Ureter (tissue), 1 donor: ENCODE measurements at places on chromosomes 11 and 22. TPM values are rescaled to one million over a fixed set of nuclear protein-coding genes. Genes with fewer than 3 reads are reported as not detected.

The CHRM1 gene
- not detected for total RNA-seq

The SMC1B gene
- 0.21 TPM for total RNA-seq

The MS4A3 gene
- total RNA-seq: not detected

The CBLIF gene
- total RNA-seq: not detected

The PRDM11 gene
- 35.3 TPM for total RNA-seq

The RAD9A gene
- total RNA-seq: 26.1 TPM

The CRYBA4 gene
- 1.1 TPM for total RNA-seq

The TIMP3 gene
- 279 TPM for total RNA-seq

The SMARCB1 gene
- 74.0 TPM for total RNA-seq

The ASPHD2 gene
- 1.4 TPM for total RNA-seq

The OR8G1 gene
- not detected for total RNA-seq

The LSP1 gene
- 47.4 TPM for total RNA-seq

The MRGPRX3 gene
- total RNA-seq: not detected

The DEUP1 gene
- not detected for total RNA-seq

The APOBEC3F gene
- total RNA-seq: 22.5 TPM

The PHLDA2 gene
- 15.9 TPM for total RNA-seq

The TESMIN gene
- total RNA-seq: 7.7 TPM

The SLC22A25 gene
- not detected for total RNA-seq

The APOBEC3B gene
- 1.5 TPM for total RNA-seq

The TMEM132A gene
- 8.0 TPM for total RNA-seq

The HORMAD2 gene
- not detected for total RNA-seq

The OR52I1 gene
- total RNA-seq: not detected

The FAM83F gene
- 33.0 TPM for total RNA-seq

The SLC43A1 gene
- total RNA-seq: 10.4 TPM

The MPPED1 gene
- total RNA-seq: 0.78 TPM

The UBQLN3 gene
- total RNA-seq: 0.70 TPM

The BTBD18 gene
- not detected for total RNA-seq

The LGR4 gene
- 49.2 TPM for total RNA-seq
